ENCODE measurements at places on chromosomes 16 and 17.

DNA sequence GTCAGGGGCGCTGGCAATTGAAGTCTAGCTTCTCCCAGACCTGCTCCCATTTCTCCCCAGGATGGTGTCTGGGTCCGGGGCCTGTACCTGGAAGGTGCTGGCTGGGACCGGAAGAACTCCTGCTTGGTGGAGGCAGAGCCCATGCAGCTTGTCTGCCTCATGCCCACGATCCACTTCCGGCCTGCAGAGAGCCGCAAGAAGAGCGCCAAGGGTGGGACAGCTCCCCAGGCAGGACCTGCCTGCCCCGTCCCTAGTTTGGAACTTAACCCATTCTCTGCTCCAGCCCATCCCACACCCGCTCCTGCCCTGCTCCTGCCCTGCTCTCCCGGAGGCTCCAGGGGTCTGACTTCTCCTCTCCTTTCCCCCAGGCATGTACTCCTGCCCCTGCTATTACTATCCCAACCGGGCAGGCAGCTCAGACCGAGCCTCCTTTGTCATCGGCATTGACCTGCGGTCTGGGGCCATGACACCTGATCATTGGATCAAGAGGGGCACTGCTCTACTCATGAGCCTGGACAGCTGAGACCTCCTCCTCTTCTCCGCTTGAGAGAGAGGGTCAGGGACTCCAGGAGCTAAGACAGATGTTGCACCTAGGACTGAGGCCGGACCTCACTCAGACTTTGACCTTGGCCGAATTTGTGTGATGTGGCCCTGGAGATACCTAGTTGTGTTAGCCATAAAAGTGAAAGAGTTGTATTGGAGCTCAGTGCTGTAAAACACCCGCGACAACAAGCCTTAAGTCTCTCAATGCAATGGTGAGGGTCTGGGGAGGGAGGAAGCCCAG lies 814 bp upstream of the KDM6B start:
- DNase-seq, result no peak

- DNase-seq, result no peak
These were observed 286.6 kb downstream of the SOX9 start for GRCh38 chr17:72407336-72407909.

DNA sequence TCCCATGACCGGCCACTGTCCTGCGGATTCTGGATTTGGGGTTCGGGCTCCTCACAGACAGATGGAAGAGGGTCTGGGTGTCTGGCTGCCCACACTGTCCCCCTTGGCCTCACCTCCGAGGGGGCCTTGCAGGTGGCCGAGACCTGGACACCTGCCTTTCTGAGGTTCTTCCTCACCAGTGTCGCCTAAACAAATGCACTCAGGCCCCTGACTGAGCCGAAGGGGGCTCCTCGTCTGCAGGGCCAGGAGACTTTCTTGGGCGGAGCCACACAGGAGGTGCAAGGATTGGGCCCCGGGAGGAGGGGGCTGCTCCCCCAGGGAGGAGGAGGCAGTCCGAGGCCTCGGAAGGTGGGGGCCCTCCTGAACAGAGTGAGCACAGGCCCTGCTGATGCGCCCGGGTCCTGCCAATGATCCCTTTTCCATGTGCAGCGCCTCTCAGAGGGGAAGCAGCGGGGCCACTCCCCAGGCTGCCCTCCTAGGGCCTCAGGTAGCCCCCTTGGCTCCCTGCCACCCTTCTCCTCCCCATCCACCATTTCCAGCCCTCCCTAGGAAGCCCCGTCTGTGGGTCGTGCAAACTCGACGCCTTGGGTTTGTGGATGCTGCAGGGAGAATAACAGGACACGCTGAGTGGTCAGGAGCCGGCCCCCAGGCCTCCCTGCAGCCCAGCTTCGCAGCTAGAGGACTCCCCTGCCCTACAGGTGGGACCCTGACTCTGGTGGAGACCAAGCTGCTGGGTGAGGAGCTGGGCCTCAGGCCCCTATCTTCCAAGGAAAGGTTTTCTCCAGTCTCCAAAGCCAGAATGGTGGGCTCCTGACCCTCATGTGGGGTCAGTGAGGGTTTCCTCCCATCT lies 63.4 kb upstream of the ZNF469 start:
- no peak for DNase-seq

DNA sequence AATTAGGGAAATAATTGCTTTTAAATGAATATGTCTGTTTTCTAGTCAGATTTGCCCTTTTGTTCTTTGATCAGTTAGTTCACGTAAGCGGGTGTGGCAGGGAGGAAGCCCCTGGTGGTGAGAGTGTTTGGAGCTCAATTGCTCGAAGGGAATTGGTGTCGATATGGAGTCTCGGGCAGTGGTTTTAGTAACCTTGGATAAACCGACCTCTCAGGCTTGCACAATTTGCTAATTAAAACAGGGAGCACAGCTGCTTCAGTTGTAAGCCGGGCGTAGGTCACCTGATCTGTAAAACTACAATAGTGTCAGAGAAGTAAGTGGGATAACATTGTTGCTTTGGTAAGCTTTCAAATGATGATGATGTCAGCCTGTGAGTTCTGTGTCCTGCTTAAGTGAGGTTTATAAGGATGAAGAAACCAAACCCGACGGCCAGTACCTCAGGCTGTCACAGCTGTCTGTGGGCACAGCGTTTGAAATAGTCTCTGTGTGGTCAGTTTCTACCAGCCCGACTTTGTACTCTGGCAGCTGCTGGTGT lies 2.9 kb downstream of the ZNF750 start:
- no peak for DNase-seq

Measured in effector CD4-positive, alpha-beta T cell (primary cell).